ENCODE measurements at places on chromosomes 7 and 10.

DNA sequence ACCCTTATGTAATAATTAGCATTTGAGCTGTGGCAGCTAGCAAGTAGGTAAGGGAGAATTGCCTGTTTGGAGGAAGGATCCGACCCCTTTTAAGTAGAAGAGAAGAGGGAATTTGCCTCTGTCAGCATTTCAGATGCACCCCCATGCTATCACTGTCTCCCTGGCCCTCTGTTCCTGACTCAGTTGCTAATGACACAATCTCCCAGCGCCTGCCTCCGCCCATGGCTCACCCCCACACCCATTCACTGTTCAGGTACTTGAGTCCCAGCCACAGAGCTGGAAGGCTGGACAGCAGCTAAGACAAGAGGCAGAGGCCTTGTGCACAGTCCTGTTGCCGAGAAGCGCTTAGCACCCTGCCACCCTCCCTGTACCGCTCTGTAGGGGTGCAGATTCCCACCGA is 512.3 kb upstream of the GALNT17 start:
- no peak for DNase-seq

GRCh38 chr10:119466655-119467054 is 75.9 kb downstream of the RGS10 start:
- DNase-seq, result peak; percentile 19

GRCh38 chr10:74328388-74328787 is 177.4 kb downstream of the ADK start:
- DNase-seq, result no peak

DNA sequence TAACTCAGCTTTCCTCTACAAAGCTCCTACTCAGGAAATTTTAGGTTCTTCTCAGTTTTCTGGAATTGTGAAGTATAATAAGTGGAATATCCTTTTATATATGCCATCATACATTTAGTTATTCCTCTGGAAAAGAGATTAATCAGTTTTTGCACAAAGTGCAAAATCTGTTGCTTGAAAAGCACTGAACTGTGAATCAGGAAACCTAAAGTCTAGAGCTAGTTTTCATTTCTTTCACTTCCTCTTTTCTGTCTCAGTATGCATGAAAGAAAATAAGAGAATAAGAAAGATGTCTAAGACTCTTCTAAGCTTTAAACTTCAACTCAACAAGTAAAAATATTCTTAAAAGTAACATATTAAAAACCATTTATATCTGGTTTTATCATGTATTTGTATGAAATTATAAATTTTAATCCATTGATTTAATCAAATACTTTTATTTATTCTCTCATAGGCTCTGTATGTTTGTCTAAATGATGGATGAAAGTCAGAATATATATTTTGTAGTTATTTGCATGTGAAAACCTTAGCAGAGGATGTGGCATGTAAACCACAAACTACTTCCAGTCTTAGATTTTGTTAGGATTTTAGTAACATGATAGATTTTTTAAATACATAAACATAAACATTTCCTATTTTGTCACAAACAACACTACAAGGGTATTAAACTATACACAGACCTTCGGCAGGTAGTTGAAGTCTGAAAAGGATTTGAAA is 1073.0 kb downstream of the XPNPEP1 start:
- DNase-seq, result no peak

DNA sequence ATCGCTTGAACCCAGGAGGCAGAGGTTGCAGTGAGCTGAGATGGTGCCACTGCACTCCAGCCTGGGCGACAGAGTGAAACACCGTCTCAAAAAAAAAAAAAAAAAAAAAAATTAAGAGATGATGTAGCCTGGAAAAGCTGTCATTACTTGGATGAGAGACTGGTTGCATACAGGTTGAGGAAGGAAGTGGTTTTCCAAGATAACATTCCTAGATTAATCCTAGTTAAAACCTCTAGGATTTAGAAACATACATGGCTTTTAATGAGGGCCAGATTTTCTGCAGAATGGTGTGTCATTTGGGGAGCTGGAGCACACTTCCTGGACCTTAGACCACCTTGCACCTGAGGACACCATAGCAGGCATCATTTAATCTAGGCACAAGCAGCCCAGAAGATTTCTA is 17.8 kb downstream of the VWA2 start:
- no peak for DNase-seq

DNA sequence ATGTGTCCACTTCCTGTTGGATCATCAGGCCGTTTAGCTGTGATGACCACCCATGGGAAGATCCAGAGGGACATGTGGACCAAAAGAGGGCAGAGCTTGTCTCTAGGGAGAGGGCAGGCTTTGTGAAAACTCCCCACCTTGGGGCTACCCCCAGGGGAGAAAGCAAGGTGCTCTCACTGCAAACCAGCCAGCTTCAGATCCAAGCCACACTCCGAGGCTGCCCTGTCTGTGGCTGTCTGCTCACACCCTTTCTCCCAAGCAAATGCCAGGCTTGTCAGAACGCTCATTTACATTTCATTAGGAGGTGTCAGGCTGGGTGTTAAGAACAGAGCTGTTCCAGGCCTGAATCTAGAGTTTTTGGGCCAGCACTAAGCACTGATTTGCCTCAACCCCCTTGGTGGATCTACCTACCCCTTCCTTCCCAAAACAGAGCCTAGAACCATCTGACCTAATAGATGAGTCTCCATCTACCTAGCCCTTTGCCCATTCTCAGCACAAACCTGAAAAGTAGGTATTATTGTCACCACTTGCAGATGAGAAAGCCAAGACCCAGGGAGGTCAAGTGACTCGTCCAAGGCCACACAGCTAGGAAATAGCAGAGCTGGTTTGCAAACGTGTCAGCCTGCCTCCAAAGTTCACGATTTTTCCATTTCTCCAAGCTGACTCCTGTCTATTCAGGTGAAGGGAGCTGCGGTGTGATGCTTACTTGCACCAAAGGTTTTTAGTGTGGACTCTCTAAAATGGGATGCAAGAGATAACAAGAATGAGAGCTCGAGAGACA is 130.9 kb downstream of the EMX2 start:
- DNase-seq, result no peak

- DNase-seq, result no peak
Observed at GRCh38 chr10:3857318-3857717, 72.3 kb upstream of the KLF6 start.

GRCh38 chr10:4046030-4046429 is 261.0 kb upstream of the KLF6 start:
- no peak for DNase-seq

GRCh38 chr7:25671111-25671510 is 442.8 kb upstream of the NPVF start:
- DNase-seq, result no peak

DNA sequence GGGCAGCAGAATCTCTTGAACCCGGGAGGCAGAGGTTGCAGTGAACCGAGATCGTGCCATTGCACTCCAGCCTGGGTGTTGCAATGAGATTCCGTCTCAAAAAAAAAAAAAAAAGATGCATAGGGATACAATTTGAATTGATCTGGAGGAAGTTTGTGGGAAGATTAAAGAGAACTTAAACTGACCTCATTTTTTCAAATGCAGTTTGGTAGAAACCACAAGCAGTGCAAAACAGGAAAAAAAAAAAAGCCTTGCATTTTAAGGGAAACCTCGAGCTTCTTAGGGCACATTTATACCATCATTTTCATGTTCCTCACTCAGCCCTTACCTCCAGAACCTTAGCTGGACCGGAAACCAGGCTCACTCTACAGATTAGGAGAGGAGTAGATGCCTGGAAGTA is 2.8 kb downstream of the KCTD7 start:
- no peak for DNase-seq

- DNase-seq, result no peak
Observed at GRCh38 chr7:116305485-116306408, 95.4 kb downstream of the TES start.

GRCh38 chr10:95547791-95548435 is 13.3 kb downstream of the SORBS1 start:
- DNase-seq, result no peak

DNA sequence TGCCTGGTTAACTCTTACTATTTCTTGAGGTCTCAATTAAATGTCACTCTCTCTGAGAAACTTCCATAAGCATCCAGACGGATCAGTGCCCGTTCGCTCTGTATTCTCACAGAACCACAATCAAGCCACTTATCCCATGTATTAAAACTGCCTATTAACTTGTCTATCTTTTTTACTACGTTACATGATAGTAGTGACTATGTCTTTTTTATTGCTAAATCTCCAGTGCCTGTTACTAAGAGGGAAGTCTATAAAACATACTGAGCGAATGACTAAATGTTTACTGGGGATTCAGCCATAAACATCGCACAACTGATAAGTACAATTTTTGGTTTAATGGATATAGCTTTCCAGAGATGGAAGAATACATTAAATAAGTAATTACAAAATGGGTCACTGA is 399.9 kb downstream of the NXPH1 start:
- no peak for DNase-seq

DNA sequence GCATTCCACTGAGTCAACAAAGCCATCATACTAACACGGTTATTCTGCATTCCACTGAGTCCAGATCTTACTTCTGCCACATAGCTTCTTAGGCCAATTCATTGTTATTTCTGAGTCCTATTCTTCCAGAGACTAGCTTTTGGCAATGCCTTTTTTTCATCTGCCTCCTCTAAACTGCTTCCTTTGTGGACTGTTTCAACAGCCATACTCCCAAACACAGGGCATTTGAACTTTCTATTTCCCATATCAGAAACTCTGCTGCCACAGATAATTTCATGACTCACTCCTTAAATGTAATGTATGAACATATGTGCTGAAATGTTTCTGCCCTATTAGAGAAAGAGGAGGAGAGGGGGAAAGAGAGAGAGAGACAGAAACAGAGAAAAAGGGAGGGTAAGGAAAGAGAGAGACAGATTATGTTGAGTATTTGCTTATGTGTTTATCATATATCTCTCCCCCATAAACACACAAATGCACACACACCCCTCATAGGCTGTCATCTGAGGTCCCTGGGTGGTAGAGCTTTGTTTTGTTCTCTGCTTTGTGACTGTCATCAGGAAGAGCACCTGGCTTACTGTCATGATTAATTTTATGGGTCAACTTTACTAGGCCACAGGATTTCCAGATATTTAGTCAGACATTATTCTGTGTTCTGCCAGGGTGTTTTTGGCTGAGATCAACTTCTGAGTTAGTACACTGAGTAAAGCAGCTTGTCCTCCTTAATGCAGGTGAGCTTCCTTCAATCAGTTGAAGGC is 308.0 kb upstream of the KCND2 start:
- no peak for DNase-seq

DNA sequence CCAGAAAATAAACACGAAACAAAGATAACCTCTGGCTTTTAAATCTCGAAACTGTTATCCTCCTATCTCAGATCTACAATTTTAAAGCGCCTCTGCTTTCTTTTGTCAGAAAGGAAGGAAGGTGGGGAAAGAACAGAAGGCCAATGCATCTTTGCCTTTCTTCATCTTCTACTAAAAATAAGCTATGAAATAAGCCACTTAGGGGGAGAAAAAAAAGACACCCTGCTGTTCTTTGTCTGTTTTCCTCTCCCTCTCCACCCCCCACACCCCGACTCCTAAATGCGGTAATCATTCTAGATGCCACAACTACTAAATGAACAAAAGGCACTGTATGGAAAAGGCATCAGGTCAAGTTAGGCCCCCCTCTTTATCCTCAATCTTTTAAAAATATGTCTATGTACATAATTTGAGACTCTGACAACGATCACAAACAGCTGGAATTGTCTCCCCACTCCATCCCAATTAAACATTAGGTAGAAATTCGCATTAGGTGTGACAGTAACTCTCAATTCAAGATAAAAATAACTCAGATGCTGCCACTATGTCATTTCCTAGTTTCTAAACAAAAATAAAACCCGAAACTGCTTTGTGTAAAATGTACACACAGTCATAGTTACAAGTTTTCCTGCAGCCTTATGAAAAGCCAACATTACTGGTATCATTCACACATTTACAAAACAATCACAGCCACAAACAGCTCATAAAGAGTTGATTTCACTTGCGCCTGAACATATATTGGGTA is 2.4 kb downstream of the UBE2H start:
- DNase-seq, result no peak

- no peak for DNase-seq
Observed at GRCh38 chr10:129727495-129727894, 236.6 kb downstream of the EBF3 start.

DNA sequence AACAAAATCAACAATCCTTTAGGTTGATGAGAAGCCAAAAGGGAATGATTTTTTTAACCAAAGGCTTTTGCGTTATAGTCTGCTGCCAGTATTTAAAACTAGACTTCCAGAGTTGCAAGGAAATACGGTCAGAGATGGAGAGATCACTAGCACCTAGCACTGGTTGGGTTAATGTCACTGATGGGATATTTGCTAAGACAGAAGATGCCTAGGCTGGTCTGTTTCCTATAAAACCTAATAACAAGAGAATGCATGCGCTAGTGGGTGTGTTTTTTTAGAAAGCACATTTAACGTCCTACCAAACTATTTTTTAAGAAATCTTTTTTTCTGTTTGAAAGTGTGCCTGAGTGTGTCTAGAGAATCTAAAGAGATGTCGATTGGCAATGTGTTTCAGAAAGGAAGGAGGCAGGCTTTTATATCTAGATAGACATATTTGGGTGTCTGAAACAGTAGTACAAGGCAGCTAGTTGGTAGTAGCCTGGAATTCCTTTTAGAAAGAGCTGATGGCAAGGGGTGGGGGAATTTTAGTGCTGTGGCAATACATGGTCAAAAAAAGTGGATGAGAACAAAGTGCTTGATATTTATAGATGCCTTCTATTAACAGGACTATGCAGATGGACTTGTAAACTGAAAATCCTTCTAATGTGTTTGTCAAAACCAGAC is 863 bp downstream of the CALD1 start:
- no peak for DNase-seq

DNA sequence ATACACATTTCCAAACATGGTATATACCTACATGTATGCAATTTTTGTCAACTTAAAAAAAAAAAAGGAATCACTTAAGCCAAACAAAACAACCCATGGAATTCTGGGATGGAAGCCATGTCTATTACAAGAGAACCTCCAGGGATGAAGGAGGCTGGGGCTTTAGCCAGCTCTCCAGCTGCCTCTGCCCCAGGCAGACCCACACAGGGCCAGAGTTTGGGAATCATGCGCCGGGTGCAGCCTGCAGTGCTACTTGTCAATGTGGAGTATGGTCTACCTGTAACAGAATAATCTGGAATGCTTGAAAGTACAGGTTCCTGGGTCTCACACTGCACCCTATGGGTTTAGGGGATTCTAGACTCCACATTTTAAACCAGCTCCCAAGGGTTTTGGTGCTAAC is 10.8 kb downstream of the ATP6V0E2 start:
- DNase-seq, result no peak

GRCh38 chr10:94150541-94151184 is 156.9 kb downstream of the PLCE1 start:
- no peak for DNase-seq

All from stimulated activated CD8-positive, alpha-beta memory T cell treated with anti-CD3 and anti-CD28 coated beads, Interleukin-2, amount 100 ng/mL, for 48 hours (primary cell).